ENCODE measurements at places on chromosomes 12 and 14. TPM values are rescaled to one million over a fixed set of nuclear protein-coding genes. Genes with fewer than 3 reads are reported as not detected.

P2RX2 gene
- not detected for total RNA-seq

VDR gene
- total RNA-seq, result 312 TPM

SMIM41 gene
- 0.16 TPM for total RNA-seq

DNA sequence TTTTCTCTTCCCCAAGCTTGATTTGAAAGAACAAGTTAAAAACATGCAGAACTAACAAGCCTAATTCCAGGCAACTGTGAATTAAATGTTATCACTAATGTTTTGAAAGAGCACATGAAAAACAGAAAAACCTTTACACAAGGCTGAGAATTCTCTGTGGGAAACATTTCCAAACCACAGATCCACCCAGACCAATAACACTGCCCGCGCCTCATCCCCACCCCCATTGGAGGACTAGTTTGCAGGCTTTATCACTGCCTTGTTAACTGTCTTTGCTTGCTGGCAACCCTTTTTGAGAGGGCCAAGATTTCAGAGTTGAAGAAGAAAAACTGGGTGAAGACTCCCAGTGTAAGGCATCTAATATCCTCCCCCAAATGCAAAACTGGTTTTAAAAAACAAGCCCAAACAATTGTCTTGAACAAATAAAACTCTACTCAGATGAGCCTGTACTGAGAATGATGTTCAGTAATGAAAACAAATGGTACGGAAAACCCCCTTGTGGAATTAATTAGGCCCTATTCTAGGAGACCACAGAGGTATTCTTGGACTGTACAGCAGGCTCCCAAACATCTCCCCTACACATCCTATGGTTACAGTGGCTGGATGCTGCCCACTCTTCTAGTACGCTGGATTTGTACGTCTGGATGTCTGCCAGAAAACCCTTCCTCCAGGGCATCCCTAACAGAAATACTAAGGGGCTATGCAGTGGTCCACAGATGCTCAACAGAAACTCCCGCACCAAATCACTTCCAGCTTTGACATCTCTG is 5.8 kb downstream of the MAX start:
- no peak for DNase-seq

DNA sequence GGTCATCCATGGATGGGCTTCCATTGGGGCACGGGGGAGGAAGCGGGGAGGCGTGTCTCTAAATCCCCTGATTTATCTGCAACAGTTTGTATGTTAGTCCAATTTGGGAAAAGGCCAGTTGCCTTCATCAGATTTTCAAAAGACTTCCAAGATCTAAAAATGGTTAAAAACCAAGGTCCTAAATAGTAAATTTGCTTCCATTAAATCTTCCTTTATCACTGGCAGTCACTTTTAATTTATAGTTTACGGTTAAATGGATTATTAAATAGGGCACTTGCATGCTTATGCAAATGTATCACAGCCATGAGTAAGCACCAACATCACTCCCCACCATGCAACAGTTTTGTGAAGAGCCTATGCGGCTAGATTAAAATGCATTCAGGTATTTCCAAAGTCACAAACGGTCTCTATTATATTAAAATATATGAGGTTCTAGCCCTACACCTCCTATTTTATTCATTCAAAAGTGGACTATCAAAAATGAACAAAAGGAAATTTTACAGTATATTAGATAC is 108.2 kb upstream of the GPHB5 start:
- DNase-seq, result no peak

DNA sequence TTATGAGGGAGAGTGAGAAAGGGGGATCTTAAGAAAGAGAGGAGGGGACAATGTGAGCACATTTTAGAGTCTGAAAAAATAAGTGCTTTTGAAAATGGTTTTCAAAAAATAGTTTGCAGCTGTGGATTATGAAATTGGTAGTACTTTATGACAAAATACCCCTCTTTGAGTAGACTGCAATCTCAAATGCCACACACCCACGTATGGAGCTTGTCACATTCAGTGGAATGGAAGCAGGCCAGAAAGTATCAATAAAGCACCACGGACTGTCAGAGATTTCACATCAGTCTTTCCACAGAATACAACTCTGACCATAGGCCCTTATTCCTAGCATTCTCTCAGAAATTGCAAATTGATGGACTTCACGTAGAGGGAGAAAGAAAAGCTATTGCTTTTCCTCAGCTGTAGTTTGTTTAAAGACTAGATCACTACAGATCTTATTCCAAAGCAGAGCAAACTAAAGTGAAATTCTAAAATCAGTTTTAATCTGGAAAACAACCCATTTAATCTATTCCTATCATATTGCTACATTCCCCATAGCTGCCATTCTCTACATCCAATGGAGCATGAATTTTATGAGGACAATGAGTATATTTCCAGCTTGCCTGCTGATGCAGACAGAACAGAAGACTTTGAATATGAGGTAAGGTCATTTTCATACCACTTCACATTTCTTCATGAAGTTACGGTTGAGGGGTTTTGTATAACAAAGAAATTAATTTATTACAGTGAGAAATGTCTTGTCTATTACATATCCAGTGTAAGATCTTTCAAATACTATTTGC is 321.3 kb downstream of the PDZRN4 start:
- DNase-seq, result no peak

DNA sequence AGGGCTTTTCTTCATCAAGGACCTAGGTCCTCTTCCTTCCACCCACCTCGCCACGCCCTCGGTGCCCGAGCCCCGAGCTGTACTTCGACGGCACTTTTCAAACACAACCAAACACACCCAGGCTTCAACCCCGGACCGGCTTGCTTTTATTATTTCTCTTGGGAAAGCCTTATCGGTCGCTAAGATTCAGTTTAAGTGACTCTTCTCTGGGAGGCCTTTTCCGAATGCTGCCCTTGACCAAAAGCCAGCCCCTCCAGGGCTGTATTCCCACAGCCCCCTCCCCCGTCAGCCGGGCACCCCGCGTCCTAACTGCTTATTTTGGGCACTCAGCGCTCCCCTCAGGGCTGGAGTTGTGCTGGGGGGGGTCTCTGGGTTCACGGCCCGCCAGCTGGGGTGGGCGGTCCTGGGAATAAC is 644 bp upstream of the PPP4R4 start:
- no peak for DNase-seq

DNA sequence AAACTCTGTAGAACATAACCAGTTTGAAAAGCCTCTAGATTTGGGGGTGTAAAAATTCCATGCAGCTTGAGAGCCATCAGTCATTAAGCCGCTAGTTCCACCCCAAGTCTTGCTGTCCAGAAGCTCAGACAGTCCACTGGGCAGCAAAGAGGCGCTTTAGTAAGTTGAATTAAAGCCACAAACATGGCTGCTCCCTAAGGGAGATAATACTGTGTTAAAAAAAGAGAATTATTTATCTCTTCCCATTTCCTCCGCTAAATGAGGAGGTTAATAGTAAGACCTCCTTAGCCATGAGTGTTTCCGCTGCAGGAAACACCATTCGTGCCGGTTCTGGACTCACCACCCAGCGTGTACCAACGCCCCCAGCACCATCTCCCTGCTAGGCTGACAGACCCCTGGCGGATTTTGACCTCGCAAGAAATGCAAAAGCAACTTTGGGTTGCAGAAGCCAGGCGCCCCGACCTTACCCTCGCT is 536 bp downstream of the TM7SF3 start:
- no peak for DNase-seq

GRCh38 chr12:57165741-57166140 is 18.3 kb upstream of the LRP1-AS start:
- no peak for DNase-seq

- no peak for DNase-seq
Observed at GRCh38 chr12:55065535-55065934, 45.8 kb downstream of the NEUROD4 start.

- no peak for DNase-seq
Observed at GRCh38 chr12:2557597-2557996, 237.2 kb upstream of the FKBP4 start.

GRCh38 chr12:12181511-12181910 is 85.3 kb downstream of the LRP6 start:
- DNase-seq, result no peak

DNA sequence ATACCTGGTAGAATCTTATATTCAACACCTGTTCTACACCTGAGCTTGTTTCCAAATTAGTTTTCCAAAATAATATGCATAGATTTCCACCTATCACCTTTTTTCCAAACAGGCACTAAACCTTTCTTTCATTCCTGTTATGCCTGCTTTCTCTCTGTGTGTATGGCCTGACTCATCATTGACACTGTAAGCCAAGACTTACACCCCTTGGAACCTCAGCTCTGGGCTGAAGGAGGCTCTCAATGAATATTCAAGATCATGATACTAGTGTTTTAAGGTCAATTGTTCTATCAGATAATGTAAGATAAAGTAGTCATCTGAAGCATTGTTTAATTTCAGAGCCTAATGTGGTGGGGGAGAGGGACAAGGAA is 1193.3 kb downstream of the FLRT2 start:
- no peak for DNase-seq

DNA sequence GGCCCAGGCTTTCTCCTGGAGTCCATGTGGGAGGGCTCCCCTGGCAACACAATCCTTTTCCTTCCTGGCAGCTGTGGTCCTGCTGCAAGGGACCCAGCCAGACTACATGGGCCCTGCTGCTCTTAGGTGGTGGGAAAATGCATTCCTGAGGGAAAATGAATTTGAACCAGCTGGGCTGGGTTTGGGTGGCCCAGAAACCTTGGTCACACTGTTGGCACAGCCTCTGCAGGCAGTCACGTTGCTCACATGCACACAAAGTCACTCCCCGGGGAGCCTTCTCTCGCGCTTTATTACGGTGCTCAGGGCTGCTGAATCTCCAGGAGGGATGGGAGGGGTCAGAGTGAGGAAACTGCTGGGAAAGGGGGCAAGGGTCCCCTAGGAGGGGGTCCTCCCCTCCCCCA is 17.2 kb downstream of the PLEKHG3 start:
- DNase-seq, result no peak

GRCh38 chr12:6478416-6478815 is 7.9 kb upstream of the VAMP1 start:
- DNase-seq, result no peak

GRCh38 chr12:99343960-99344359 is 303.6 kb upstream of the GARIN6 start:
- no peak for DNase-seq

Measured in activated T-helper 2 cell treated with anti-CD3 and anti-CD28 coated beads, Interferon-gamma antibody, Interleukin-2, Interleukin-4, amounts not matched to agents 10 μg/mL and 5 μg/mL and 100 μg/mL, durations not matched to agents 14 hours and 24 hours and 36 hours (primary cell).